ENCODE measurements at places on chromosomes 1 and 21. TPM values are rescaled to one million over a fixed set of nuclear protein-coding genes. Genes with fewer than 3 reads are reported as not detected.

GRCh38 chr1:115251856-115252255 is 86.2 kb downstream of the NGF start:
- DNase-seq = no peak

GRCh38 chr1:240391660-240392260 is 220.2 kb downstream of the GREM2 start:
- DNase-seq = no peak

DNA sequence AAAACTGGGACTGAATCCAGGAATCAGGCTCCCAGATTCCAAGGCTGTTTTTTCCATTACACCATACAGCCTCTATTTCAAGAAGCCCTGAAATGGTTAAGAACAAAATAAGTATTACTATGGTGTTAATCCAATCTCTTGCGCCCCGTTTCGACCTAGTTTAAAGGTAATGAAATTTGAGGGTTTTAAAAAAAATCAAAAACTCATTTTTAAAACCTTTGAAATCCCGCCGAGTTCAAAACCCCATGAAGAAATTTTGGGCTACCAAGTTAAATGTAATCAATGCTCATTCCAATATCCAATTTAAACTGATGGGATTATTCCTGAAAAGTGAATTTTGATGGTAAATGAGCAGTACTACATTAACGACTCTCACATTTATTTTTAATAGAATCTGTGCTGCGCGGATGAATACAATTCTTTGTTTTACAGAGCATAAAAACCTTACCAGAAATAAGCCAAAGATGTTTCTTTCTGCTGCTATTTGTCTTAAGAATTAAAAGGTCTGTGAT is 767 bp upstream of the EGLN1 start:
- no peak for DNase-seq

DNA sequence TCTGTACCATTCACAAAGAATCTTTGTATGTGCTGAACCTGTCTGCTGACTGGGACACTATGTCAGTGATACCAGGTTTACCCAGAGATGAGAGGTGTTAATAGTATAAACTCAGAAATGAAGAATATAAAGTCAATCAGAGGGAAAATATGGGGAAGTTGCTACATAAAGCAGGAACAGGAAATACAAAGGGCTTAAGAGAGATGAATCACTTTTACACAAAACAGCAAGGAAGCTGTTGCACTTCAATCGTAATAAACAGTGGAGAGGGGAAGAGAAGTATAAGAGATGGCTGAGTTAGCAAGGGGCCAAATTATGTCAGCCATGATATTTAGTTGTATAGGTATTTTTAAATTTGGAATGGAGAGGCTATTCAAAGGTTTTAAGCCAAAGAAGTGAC is 890.2 kb upstream of the NCAM2 start:
- DNase-seq = no peak

Gene DNASE2B
- not detected for total RNA-seq

DNA sequence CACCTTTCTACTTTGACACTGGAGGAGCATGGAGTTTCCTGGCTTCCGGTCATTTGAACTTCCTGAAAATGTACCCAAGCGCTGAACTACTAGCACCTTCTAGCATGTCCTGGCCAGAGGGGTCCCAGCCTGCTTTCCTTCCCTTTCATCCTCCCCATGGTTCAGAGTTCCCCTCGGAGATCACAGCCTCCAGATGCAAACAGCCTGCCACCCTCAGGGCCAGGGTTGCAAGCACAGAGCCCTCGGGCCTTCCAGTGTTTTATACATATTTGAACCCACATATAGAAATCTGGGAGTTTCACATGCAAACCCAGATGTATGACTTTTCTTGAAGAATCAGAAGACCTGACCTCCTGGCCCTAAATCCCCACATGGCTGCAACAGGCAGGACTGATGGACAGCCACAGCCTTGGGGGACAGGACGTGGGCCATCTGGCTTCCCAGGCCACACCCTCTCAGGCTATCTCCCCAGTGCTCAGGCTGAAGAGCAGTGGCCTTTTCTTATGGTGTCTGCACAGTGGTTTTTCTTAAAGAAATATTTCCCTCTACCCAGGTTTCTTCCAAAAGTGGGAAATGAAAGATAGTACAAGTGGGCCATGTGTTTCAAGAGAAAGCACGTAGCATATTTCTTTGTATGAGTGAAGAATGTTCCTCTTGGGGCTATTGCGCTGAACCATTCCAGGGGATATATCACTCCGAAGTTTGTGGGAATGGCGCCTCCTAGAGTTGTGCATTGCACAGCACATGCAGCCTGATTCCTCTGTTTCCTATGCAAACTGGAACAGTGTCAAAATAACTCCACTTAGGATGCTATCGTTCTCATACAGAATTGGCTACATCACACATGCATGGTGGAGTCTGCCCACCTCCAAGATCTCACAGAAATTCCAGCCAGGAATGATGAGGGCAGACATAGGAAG is 232.0 kb upstream of the VAMP3 start:
- DNase-seq = no peak

Gene CLCA1
- total RNA-seq = 0.11 TPM

Gene OR10Z1
- not detected for total RNA-seq

Gene EPS8L3
- 0.52 TPM for total RNA-seq

- no peak for DNase-seq
Observed at GRCh38 chr21:37737507-37737906, 178.8 kb downstream of the KCNJ6 start.

DNA sequence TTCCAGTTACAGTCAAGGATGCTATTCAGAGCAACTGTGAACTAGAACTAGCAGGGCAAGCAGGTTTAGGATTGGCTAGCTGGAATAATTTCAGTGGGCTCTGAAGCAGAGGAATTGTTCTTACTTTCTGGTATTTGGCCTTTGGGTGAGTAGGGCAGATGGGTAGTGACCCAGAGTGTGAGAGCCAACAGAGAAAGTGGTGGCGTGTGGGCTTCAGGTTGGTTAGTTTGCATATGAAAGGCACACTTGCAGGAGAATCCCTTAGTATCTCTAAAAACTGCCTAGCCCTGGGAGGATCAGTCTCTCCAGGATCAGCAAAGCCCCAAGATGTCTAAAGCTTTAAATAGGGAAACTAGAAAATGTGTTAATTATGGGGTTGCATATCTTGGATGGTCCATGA is 67.6 kb upstream of the LRRC8B start:
- no peak for DNase-seq

DNA sequence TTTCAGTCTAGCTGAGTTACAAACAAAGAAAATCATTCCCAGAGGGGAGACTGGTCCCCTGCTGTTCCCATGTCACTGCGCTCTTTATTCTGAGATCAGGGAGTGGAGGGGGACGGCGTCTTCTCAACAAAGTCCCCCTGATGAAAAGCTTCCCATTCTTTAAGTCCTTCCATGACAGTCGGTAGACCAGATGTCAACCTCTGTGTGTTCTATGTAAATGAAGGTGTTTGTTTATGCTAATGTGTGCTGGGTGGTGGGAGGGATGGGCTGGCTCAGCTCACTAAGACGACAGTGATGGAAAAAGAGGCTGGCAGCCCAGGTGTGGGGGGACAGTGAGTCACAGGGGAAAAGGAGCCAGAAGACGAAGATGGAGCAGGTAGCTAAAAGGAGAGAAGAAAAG is 148.2 kb upstream of the KLHDC7A start:
- DNase-seq = no peak

- no peak for DNase-seq
Observed at GRCh38 chr21:24217151-24217550, 1390.1 kb downstream of the MRPL39 start.

Gene NBPF6
- not detected for total RNA-seq

Measured in esophagus muscularis mucosa (tissue), 4 donors.